Stimulated activated CD4-positive, alpha-beta T cell treated with anti-CD3 and anti-CD28 coated beads, TNF-alpha, amount 100 ng/mL, for 1 hour (primary cell): ENCODE measurements at places on chromosomes 6 and 20.

- no peak for DNase-seq
Measured at GRCh38 chr20:50337521-50338466, 147.2 kb downstream of the CEBPB start.

- no peak for DNase-seq
Measured at GRCh38 chr6:87465051-87465450, 7.7 kb upstream of the SLC35A1 start.

GRCh38 chr6:151240036-151240685 is 394 bp downstream of the AKAP12 start:
- DNase-seq: no peak

GRCh38 chr6:168420084-168420483 is 20.9 kb upstream of the SMOC2 start:
- DNase-seq: no peak

- DNase-seq: no peak
Measured at GRCh38 chr6:33609019-33609418, 12.1 kb upstream of the ITPR3 start.

GRCh38 chr6:134584847-134585516 is 267.1 kb upstream of the SGK1 start:
- DNase-seq: no peak

DNA sequence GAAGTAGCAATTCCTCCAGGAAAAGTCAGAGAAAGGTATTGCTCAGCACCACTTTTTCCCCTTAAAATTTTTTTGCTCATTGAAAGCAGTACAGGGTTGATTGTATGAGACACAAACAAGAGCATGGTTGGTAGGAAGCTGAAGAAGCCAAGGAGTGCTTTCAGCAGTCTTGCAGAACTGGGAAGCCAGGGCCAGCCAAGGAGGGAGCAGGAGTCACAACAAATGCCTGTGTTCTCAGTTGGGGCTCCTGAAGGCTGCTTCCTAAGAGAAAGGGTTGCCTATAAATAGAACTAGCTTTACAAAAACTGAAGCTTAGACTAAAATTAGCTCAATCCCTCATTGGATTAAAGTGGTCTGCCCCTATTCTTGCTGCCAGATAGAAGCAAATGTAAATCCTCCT is 3.3 kb upstream of the THEMIS start:
- no peak for DNase-seq

GRCh38 chr20:64068386-64069208 is 5.6 kb downstream of the TCEA2 start:
- no peak for DNase-seq

- no peak for DNase-seq
Measured at GRCh38 chr20:45998337-45998736, 10.4 kb upstream of the MMP9 start.

- no peak for DNase-seq
Measured at GRCh38 chr20:31747640-31748039, 8.6 kb downstream of the TPX2 start.

- DNase-seq: no peak
Measured at GRCh38 chr6:106508834-106509233, 120.5 kb downstream of the RTN4IP1 start.

GRCh38 chr6:112851146-112851545 is 504.0 kb downstream of the RFPL4B start:
- no peak for DNase-seq

- DNase-seq: no peak
Measured at GRCh38 chr6:46048646-46049297, 33.1 kb upstream of the CLIC5 start.

- DNase-seq: no peak
Measured at GRCh38 chr6:20582586-20583443, 48.6 kb downstream of the CDKAL1 start.

- DNase-seq: no peak
Measured at GRCh38 chr6:92545861-92546260, 873.5 kb downstream of the EPHA7 start.

DNA sequence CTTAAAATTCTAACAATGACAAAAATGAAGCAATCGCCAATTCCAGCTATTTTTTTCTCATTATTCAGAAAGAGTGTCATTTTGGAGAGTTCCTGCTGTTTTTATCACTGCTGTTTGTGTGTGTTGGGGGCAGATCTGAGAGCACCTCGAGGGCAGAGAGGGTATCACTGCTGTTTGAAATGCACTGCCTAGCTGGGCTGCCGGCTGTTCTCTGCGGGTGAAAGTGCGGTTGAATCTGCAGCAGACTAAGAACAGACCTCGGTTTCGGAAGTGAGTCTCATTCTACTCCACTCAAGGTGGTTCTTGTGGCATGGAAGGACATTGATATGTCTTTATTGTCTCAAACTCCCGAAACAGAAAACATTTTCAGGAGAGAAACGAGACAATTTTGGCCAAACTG is 18.3 kb downstream of the INSM1 start:
- no peak for DNase-seq

DNA sequence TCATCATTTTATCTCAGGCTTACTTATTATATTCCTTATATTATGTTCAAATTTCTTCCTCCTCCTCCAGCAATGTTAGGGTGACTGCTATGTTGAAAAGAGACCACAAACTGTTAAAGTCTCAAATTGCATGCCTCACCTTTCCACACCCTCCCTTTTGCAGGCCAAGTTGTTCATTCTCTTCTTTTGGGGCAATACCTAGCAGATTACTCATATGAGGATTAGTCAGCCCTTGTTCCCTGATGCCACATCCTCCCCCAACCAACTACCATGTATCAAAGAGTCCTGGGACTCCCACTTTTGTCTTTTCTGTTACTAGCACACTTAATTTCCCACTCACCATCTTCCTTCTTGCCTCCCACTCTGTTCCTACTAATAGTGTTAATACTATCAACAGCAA is 434.7 kb downstream of the BCKDHB start:
- DNase-seq: no peak
